ENCODE measurements at places on chromosomes 4 and X.

- no peak for DNase-seq
These were observed 14.8 kb upstream of the PABPC4L start for GRCh38 chr4:134216411-134216810.

- no peak for DNase-seq
These were observed 88.5 kb upstream of the ETNPPL start for GRCh38 chr4:108851366-108851765.

- DNase-seq, result no peak
These were observed 70.3 kb downstream of the SH3RF1 start for GRCh38 chr4:169200361-169201030.

DNA sequence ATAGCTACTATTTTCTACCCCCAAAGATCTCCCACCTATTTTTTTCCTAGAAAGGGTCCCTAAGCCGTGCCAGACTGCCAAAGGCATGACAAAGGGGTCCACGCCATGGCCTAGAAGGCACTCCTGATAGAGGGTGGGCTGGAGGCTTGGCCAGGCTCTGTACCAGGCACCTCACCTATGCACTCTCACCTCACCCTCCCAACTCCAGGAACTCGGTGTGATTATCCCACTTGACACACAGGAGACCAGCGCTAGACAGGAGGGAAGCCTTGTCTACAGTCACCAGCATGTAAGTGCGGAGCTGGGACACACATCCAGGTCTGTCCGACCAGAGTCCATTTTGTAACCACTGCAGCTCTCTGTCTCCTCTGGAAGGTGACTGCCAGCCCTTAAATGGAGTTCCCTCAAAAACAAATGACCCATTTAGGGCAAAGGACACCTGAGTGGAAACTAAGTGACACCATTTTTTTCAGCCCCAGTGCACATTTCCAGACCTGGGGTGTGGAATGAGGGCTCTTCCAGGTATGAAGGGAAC lies 106.4 kb downstream of the RTL5 start:
- no peak for DNase-seq

DNA sequence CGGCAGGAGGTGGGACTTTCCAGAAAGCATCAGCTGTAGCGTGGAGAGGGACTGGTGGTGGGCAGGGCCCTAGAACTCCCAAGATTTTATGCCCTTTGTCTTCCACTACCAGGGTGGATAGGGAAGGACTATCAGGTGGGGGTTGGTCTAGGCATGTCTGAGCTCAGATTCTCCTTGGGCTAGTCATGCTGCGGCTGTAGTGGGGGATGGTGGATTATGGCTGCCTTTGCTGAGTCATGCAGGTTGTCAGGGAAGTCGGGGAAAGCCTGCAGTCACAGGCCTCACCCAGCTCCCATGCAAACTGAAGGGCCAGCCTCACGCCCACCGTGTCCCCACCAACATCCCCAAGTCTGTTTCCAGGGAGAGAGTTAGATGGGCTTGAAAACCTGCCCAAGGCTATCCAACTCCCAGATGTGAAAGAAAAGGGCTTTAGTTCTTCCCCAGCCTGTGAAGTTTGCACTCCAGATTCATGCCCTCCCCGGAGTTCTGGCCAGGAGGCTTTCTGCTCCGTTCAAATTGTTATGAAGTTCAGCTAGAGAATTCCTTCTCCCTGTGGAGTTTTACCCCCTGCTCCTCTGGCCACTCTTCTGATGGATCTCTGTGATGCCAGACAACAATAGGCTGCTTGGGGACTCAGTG lies 13.4 kb upstream of the MEPE start:
- no peak for DNase-seq

GRCh38 chr4:175346376-175346775 lies 428.2 kb downstream of the ADAM29 start:
- DNase-seq, result no peak

- no peak for DNase-seq
These were observed 6.8 kb upstream of the ODAPH start for GRCh38 chr4:75549019-75549418.

DNA sequence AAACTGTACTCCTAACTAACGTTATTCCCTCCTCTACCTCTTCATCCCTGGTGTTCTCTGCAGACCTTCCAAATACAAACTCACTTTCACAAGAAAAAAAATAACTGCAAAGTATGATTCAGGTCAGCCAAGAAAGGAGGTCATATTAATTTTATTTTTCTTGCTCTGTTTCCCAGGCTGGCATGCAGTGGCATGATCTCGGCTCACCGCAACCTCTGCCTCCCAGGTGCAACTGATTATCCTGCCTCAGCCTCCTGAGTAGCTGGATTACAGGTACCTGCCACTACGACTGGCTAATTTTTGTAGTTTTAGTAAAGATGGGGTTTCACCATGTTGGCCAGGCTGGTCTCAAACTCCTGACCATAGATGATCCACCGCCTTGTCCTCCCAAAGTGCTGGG lies 156.6 kb downstream of the CHIC2 start:
- DNase-seq, result no peak

DNA sequence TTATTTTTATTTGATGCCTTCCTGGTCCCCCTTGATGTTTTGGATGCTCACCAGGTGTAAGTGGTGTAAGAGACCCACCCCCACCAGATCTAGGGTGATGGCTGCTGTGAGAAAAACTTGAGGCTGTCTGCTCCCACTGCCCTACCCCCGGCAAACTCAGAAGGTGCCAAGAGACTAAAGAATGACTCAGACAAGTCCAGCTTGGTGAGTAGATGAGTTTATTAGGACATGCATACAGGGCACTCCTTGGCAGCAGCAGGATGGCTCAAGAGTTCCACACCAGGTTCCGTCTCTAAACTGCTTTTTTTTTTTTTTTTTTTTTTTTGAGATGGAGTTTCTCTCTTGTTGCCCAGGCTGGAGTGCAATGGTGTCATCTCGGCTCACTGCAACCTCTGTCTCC lies 84.0 kb upstream of the HPF1 start:
- no peak for DNase-seq

- no peak for DNase-seq
These were observed 85.2 kb downstream of the STIM2 start for GRCh38 chr4:26945794-26946193.

DNA sequence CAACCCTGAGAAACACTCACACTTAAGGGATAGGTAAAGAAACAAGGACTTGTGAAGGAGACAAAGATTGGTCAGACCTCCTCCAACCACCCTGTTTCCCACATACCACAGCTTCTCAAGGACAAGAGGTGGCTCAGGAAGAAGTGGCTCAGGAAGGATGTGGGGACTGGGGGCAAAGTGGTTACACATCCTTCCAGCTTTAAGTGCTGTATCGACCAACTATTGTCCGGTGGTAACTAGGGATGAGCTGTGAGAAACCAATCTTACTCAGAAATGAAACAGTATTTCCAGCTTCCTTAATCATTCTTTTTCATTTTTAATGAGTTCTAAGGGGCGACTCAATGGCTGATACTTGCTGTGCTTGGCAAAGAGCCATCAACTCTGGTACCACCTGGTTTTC lies 8.5 kb upstream of the LHFPL1 start:
- no peak for DNase-seq

GRCh38 chr4:74235135-74235534 lies 73.1 kb upstream of the EPGN start:
- no peak for DNase-seq

- no peak for DNase-seq
These were observed 362 bp downstream of the NCAPG start for GRCh38 chr4:17811078-17811603.

DNA sequence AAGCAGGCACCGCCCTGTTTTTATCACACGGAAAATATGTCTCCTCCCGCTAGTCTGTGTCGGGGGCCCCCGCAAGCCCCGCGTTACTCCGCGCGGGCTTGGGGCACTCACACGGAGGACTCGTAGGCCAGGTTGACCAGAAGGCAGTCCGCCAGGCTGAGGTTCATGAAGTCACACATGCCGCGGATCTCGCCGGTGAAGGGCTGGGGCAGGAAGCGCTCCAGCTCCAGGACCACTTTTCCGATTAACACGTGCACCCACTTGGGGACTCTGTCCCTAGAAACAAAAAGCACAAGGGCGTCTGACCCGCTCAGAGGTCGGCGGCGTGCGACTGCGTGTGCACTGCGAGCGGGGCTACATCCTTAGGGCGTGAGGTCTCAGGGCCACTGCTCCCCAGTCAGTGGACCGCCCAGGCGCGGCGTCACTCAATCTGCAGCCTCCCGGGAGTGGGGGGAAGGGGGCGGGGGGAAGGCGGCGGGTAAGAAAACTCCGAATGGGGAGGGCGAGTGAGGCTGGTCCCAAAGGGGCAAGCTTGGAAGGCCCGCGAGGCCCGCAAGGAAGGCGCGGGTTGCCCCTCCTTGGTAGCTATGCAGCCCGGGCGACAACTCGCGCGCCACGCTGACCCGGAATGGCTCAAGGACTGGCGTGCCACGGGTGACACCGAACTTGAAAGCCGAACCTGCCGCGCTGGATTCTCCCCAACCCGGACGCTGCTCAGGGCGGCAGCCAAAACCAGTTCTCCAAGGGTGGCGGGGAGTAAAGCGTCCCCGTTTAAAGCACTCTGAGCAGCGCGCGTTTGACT lies 722 bp downstream of the NAAA start:
- peak; percentile 61 for DNase-seq

DNA sequence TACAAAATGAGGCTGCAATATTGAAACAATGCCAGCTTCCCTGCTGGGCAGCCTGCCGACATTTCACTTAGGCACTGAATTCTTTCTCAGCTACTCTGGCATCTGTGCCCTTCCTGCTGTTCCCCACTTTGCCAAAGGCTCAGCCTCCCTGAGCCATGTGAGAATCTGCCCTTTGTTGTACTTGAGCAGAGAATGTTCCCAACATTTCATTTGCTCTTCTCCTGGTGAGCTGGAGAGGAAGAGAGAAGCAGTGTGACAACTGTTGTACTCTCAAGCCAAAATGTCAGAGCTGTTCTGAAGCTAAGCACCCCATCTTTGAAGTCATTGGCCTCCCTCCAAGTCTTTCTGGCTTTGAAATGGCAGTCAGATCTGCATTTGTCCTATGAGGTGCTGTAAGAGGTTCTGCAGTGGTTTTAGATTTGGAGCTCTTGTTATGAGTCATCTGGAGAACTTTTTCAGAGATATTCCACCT lies 32.5 kb downstream of the LANCL3 start:
- DNase-seq, result no peak

DNA sequence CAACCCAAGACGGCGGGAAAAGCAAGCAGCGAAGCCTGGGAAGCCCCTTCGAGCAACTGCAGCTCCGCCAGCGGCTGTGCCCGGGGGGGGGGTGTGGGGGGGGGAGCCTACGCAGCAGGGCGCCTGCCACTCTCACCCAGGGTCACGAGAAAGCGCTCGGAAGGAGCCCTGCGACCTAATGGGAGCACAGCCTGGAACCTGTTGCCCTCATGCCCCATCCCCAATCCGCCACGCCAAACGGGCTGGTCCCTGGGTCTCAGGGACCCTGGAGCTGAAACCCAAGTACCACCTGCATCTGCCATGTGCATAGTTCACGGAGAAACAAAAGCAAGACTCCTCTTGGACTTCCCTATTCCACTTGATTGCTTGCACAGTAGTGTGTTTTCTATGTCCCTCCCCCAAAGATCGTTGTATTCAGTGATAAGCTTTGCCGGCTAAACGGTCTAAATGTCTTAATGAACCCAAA lies 359 bp upstream of the GAB3 start:
- no peak for DNase-seq

GRCh38 chrX:72003811-72004750 lies 93.4 kb downstream of the NHSL2 start:
- peak; percentile 86 for DNase-seq
